ENCODE measurements at places on chromosomes 5 and 9.

DNA sequence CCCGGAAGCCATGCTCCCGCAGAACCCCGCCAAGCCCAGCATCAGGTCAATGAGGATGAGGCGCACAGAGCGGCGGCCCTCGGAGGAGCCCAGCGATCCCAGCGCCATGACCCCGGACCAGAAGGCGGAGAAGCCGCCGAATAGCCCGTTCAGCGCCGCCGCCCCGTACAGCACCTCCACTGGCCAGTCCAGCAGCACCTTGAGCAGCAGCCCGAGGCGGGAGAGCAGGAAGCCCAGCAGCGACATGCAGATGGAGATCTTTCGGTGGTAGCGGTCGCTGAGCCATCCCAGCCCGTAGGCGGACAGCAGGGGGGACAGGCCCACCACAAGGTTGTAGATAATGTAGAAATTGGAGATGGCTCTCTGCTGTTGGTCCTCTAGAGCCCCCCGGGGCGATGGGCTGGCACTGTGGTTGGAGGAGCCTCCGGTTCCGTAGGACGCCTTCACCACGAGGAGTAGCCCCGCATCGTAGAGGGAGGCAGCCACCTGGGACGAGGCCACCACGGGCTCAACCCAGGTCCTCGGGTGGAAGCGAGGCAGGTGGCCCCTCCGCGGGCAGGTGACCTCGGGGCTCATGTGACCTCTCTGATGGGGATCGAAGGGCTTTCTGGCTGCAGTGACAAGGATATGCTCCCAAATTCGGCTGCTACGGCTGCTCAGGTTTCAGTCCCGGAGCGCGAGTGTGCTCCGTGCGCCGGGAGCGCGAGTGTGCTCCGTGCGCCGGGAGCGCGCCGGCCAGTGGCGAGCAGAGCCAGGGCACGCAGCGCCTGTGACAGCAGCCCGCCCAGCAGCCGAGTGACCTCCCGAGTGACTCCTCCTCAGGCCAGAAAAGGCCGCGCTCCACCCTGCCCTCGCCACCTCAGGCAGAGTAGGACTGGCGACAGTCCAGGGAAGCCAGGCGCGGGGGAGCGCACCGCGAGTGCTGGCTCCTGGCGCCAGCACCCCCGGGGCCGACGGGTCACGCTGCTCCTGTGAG, at the start of gene SLC46A2:
TSS of gene SLC46A2 (minus strand) at position 771 of the 976 bp plus-strand sequence. CDS start at position 576, 195 bp downstream.
- DNase-seq = no peak

DNA sequence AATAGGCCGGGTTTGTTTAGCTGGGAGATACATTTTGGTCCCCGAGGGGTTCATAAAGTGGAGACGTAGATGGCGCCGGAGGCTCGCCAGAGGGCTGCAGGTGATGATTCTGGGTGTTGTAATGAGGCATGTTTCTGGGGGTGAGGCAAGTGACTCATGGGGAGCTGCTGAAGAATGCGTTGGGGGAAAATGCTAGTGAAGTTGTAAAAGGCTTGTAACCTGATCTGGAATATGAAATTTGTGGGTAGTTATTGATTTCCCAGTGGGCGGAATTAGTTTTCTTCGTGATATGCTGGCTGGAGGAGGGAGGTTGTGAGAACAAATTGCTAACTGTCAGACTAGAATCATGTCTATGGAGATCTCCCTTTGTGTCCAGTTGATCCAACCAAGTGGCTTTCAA, 158.3 kb downstream of the DOCK2 start:
- no peak for DNase-seq

- DNase-seq = no peak
These were observed 2.6 kb downstream of the IRF1 start for GRCh38 chr5:132487841-132488555.

- no peak for DNase-seq
These were observed 72.2 kb downstream of the PTTG1 start for GRCh38 chr5:160493806-160494338.

GRCh38 chr5:126402621-126403555, 20.3 kb upstream of the GRAMD2B start:
- DNase-seq = no peak

DNA sequence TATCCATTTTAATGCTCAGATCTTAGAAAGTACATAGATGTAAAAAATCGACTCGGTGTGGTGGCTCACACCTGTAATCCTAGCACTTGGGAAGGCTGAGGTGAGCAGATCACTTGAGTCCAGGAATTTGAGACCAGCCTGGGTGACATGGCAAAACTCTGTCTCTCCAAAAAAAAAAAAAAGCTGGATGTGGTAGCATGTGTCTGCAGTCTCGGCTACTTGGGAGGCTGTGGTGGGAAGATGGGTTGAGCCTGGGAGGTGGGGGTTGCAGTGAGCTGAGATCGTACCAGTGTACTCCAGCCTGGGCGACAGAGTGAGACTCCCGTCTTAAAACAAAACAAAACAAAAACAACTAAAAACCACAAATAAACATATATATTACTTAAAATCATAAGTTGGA, 61.4 kb downstream of the RASA1 start:
- DNase-seq = no peak

GRCh38 chr5:173909199-173909598, 21.1 kb downstream of the CPEB4 start:
- no peak for DNase-seq

DNA sequence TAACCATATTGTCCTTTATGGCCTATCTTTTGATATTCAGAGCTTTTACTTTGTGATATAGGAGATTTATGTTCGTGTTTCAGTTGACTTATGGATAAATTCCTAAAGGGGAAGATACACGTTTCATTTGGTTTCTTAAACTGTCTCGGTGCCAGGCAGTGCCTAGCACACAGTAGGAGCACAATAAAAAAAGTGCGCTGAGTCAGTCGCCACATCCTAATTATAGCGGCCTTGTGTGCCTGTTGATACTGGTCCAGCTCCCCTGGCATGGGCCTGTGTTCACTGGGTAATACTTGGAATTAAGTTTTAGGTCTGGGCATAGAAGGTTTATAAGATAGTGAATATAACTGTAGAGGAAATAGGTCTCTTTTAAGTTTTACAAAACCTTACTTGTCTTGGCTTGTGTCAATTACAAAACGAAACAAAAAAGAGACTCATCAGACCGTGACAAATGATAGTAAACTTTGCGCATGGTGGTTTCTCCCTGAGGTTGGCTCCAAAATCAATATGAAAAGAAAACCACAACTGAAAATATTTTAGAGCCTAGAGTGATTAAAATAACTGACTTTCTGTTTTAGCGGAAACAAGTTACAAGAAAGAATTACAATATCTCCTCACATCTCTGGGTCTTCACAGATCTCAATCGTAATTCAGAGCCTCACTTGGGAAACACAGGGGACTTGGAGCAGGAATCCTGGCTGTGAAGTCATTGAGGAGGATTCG, 84.8 kb downstream of the MVB12B start:
- DNase-seq = no peak

DNA sequence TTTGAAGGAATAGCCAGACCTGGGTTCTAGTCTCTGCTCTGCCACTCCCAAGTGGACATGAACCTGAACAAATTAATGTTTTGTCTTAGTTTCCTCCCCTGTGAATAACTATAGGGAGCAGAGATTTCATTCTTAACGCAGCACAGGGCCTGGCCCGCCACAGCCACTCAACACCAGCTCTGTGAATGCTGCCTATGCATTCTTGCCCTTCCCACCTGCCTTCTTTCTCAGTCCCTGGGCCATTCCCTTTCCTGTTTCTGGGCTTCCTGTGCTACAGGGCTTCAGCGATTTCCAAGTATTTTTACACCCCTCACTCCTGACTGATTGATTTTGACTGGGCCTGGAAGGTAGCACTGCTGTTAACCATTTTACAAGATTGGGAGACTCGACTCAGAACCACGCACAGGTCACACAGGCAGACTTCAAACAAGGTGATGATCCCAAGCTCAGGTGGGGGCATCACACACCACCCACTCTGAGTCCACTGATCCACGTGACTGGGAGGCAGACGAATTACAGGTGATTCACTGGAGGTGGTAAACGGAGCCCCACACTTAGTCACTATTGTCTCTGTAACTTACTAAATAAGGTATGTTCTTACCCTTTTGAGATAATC, 21.4 kb downstream of the PTPN3 start:
- no peak for DNase-seq

GRCh38 chr5:6081727-6082210, 296.6 kb downstream of the MED10 start:
- DNase-seq = no peak

DNA sequence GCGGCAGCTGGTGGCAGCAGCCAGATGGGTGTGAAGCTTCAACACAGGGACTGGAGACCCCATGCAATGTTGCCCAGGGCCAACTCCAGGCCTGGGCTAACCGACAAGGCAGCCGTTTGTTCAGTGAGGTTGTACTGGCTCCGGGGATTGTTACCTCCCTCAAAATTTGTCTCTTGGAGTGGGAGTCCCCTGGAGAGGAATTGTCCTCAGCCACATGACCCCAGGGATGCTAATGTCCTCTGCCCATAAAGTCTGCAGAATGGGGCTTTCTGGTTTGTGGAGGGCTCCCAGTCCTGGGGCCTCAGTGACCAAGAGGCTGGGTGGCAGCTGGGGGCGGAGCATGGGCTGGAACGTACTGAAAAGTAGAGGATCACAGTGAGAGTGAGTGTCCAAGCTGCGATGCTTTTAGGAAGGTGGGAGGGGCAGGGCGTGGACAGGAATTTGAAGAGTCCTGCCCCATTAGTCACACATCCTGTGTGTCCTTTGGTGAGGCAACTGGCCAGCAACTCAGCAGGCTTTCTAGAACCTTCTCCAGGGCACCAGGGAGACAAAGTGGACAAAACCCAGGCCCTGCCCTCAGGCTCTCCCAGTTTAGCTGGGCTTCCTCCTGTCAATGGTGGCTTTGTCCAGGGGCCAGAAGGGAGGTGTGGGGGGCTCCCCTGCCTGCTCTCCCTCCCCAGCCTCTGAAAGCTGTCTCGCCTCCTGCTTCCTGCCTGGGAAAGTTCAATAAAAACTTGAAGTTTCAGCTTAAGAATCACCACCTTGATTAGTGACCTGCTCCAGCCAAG, 114.0 kb downstream of the NSG2 start:
- no peak for DNase-seq

DNA sequence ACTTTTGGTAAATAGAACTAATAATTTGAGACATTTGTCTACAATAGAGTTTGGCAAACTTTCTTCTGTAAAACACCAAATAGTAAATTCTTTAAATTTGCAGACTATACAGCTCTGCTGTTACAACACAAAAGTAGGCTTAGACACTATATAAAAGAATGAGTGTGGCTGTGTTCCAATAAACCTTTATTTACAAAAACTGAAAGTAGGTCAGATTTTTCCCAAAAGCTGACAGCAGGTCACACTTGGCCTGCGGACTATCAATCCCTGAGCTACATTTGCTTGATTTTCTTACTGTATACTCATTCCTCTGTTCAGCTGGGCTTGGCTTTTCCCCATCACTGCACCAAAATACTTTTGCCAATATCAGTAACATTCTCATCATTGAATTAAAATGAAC, 189.4 kb downstream of the COMMD10 start:
- DNase-seq = no peak

- DNase-seq = no peak
These were observed 26.3 kb upstream of the TENT4A start for GRCh38 chr5:6686915-6687409.

- no peak for DNase-seq
These were observed 184.8 kb upstream of the RASEF start for GRCh38 chr9:83247732-83248131.

DNA sequence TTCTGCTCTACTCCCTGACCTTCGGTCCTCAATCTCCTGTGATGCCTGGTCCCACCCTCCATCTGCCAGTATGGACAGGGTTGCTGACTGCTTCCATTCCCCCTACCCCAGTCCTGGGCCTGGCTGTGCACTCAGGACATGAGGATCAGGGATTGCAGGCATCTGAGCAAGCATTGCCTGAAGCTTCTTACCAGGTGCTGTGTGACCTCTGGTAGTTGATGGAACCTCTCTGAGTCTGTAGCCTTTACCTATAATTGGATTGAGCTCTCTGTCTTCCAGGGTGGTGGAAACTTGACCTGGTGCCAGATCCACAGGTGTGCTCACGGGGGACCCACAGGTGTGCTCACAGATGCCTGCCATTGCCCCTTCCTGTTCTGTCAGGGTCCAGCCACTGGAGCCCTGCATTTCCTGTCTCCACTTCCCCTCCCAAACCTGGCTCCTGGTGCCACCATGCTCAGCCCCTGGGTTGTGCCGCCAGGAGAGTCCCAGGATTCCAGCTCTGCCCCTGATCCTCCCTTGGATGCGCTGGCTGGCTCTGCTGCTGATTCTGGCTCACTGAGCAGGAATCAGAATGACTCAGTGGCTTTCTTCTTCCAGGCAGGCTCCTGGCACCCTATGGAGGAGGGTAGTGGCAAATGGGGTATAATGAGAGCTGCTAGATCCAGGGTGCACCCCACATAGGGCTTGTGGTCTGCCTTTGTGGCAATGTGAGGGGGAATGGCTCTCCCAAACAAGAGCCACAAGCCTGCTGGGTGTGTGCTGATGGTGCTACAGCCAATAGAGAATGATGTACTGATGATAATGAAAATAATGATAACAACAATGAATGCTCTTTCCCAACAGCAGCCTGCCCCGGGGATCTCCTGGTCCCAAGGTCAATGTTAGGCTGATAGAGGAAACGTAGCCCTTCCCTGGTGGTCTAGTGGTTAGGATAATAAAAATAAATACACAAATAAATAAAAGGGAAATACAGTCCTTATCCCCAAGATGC, 35.2 kb upstream of the PSD2 start:
- no peak for DNase-seq

- DNase-seq = no peak
These were observed 141.1 kb upstream of the IRX2 start for GRCh38 chr5:2892466-2893000.

- no peak for DNase-seq
These were observed 21.9 kb upstream of the DUSP1 start for GRCh38 chr5:172792701-172793570.

GRCh38 chr9:105220451-105220850, 24.0 kb upstream of the SLC44A1 start:
- no peak for DNase-seq

DNA sequence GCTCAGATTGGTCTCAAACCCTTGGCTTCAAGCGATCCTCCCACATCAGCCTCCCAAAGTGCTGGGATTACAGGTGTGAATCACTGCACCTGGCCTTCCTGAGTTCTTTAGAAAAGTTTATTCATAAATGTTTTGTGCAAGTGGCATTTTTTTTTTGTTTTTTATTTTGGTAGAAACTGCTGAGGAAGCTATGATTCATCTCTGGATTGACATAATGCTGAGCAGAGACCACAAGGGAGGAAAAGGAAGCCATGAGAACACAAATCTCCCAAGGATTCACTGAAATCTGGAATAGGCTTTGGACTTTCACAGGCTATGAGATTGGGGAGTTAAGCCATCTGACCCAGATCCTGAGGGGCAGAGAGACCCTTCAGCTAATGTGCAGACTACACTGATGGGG, 3.4 kb upstream of the SLC46A2 start:
- no peak for DNase-seq

DNA sequence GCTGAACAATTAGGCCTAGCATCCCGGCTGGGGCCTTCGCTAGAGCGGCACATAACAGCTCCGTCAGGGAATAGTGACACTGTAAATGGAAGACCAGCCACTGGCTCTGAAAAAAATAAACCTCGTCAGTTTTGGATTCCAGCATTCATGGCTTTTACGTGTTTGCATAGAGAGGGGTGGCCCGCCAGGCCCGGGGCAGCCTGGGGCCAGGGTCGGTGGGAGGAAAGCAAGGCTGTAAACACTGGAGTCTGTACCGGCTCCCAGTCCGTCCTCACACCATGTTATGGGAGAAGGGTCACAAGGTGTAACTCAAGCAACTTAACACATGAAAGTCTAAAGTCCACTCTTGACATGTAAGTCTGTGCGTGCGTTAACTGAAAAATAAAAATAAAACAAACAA, 11.2 kb downstream of the CCNI2 start:
- DNase-seq = no peak
